Fibroblast of skin of left biceps (primary cell): ENCODE measurements at places on chromosomes 12 and 14.

GRCh38 chr14:71692496-71692895, 239.7 kb upstream of the RGS6 start:
- DNase-seq = no peak

GRCh38 chr12:108964371-108965352, 56.2 kb downstream of the SVOP start:
- DNase-seq = no peak

DNA sequence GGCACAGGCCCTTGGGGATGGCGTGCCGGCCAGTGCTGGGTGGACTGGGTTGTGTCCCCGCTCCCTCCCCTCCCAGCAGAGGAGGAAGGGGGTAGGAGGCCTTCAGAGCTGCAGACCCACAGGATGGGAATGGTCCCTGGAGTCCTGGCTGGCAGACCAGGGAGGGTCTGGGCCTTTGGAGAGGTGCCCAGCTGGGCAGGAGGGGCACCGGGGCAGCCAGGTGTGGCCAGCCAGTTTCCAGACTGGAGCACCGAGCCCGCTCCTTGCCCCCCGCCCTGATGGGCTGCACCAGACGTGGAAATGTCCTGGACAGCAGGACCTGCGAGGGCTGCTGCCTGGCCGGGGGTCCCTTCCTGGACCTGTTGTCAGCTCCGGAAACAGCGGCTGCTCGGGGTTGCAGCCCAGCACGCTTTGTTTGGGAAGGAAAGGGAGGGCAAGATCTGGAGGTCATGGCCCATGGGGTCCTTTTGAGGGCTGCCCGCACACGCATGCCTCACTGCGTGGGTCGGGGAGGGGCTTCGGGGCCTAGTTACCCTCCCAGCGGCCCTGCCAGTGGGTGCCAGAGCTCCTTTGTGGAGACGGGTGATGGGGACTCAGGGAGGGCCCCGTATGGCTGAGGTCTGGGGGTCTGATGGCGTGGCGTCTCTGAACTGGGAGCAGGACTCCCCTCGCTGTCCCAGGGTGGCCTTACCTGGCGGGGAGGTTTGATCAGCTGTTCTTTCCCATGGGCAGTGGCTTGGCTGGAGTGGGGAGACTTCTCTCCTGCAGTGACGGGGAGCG, 9.1 kb downstream of the KIF26A start:
- no peak for DNase-seq

DNA sequence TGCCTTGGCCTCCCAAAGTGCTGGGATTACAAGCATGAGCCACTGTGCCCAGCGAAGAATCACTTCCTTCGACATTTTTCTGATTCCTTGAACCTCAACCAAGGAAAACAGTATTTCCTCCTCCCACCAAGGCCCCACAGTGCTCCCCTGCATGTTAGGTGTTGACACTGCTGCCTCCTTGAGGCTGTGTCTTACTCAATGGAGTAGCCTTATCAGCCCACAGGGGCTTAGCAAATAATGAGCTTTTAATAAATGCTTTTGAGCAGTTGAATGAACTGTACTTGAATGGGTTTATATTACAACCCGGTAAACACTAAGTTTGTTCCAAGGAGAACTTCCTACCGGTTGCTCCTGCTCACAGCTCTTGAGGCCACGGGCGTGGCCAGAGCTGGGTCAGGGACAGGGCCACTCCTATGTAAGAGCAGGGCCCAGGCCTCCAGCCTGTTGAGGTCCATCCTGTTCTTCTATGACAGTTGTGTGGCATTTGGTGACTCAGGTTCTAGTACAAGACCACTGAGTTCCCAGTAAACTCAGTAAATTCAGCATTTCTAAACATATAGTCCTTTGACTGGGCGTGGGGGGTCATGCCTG, 36.8 kb upstream of the TUBA1A start:
- no peak for DNase-seq

GRCh38 chr14:91338379-91338778, 79.2 kb downstream of the CCDC88C start:
- DNase-seq = no peak

DNA sequence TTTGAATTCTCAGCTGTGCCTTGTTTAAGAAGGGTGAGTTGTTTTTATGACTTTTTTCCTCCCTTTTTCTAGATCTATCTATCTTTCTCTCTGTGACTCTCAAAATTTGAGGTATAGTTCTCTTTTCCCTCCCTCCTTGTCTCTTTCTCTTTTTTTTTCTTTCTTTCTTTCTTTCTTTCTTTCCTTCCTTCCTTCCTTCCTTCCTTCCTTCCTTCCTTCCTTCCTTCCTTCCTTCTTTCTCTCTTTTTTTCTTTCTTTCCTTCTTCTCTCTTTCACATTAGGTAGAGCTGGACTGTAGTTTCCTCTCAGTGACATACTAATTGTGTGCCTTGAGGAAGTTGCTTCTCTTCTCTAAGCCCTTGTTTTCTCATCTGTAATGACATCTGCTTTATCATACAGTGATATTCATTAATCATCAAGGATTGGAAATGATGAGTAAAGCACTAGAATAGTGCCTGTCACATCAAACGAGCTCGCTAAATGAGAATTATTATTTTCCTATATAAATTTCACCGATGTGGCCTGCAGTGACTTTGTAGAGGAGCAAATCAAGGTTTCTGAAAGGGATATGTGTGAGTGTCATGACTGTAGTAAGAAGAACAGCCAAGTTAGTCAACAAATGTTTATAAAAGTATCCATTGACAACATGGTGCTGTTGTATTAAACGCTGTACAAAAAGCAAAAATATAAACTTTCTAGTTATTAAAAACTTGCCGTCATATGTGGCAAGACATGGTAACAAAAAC, 78.9 kb upstream of the SLC38A2 start:
- no peak for DNase-seq

- DNase-seq = no peak
Measured at GRCh38 chr12:87678453-87678852, 350.7 kb downstream of the C12orf50 start.

- DNase-seq = no peak
Measured at GRCh38 chr14:100784523-100785337, 41.2 kb upstream of the MEG3 start.

DNA sequence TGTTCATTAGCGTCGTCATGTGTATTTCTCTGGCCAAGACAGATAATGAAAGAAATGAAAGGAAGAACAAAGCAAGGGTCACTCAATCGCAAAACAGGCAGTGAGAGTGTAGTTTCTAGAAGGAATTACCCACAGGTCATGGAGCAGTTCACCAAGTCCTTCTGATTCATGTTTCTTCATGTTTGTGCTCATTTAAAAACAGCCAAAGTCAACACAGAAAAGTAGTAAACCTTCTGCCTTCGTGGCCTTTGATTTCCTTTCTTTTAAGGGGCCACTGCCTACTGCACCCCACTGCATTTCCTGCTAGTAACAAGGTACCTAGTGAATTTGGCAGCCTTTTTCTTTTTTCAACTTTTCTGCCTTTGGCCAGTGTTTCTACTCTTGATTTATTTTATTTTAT, 75.1 kb downstream of the KCNK13 start:
- DNase-seq = no peak

DNA sequence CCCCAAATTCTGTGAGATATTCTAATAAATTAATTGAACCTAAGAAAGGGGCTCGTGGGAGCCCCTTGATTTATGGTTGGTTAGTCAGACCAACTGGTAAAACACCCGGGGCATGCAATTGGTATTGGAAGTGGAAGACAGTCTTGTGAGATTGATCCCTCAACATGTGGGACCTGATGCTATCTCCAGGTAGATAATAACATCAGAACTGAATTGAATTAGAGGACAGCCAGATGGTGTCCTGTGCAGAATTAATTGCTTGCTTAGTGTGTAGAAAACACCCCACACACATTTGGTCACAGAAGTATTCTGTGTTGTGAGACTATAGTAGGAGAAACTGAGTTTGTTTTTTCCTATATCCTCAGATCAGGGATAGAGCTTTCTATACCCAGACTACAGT, 22.0 kb downstream of the PYROXD1 start:
- DNase-seq = no peak

DNA sequence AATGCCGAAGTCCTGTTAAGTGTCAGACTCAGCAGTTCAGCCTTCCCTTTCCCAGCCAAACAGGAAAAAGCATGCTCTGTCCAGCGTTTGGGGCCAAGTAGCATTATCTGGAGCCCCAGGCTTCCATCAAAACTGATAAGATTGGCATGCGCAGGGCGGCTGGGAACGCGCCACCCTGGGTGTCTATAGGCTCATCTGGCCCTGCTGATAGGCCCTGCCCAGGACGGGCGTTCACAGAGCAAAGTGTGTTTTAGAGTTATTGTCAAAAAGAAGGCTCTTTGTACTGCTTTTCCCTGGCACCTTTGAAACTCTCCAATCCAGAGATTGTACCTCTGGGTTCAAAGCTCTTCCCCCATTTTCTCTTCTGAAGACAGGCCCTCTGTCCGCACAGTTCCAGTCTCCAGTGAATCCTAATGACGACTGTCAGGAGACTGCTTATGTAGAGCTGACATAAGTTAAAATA, at the start of gene ART4:
Gene ART4 (minus strand): TSS at position 102 of the 463 bp plus-strand sequence. CDS start 413 bp downstream, outside the sequence.
- no peak for DNase-seq

GRCh38 chr12:56029166-56029519, 8.3 kb downstream of the IKZF4 start:
- peak; percentile 27 for DNase-seq

DNA sequence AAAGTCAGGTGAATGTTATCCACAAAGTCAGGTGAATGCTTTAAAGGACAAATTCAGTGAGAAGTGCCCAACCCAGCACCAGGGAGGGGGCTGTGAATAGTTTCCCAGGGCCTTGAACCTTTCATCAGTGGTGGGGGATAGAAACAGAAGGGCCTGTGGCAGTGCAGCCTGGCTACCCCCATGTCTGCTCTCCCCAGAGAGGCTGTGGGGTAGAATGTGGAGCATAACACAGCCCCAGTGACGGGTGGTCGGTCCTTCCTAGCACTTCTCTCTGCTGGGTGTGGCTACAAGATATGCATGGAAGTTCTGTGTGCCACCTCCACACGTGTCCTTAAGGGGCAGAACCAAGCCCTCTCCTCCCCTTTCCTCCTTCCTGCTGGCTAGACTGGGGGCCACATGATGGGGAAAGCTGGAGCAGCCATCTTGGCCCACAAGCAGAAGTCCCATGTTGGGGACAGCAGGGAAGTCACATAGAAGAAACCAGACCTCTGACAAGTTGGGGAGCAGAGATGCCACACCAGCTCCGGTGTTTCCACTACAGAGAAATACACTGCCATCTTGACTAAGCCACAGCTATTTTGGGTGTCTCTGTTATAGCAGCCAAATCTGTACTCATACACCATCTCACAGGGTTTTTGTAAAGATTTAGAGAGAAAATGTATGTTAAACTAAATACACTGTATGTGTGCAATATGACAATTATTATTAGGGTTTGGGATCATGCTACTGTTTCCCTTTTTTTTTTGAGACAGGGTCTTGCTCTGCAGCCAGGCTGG, 17.0 kb downstream of the RITA1 start:
- no peak for DNase-seq

DNA sequence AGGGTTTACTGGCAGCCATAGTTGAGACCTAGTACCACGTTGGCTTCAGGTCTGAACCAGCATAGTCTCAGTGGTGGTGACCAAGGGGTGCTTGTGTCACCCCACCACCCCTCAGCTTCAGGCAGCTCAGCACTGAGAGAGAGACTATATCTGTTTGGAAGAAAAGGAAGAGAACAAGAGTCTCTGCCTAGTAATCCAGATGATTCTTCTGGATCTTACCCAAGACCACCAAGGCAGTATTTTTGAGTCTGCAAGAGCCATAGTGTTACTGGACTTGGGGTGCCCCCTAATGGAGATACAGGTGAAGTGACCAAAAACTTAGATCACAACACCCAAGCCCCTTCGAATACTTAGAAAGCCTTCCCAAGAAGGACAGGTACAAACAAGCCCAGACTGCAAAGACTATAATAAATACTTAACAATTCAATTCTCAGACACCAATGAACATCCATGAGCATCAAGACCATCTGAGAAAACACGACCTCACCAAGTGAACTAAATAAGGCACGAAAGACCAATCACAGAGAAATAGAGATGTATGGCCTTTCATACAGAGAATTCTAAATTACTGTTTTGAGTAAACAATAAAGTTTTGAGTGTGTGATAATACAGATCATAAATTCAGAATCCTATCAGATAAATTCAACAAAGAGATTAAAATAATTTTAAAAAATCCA, 107.0 kb downstream of the HELB start:
- peak; percentile 73 for DNase-seq

DNA sequence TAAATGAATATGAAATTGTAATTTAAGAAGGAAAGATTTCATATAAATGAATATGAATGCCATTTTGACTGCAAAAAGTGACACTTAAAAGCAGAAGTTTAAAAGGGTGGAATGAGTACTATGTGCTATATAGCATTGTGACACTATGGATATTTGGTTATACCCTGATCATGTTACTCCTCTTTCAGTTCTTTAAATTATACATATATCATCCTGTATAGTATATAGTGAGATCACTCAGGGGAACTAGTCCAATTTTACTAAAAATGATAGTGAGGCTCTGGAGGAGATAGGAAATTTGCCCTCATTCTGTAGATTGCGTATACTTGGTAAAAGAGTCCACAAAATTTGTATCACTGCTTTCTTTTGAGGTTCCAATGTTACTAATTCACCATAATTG, 155.7 kb upstream of the BTG1 start:
- DNase-seq = no peak

DNA sequence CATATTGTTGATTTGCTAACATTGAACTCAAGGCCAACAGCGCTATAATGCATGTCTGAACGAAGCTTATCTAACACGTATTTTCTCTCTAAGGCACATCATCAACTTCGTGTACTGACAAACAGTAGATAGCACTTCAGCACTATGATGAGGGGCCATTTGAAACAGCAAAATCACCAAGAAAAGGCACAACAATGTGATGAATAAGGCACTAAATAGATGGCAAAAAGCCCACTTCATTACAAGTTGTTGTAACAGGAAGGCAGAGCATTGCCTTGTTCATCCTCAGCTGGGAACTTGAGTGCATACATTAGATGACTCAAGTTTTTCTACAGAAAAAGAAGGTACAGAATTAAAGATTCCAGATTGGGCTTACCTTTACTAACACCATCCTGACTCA, 75.2 kb downstream of the LIN7A start:
- no peak for DNase-seq

GRCh38 chr12:111429828-111430432, 24.2 kb downstream of the SH2B3 start:
- DNase-seq = no peak

DNA sequence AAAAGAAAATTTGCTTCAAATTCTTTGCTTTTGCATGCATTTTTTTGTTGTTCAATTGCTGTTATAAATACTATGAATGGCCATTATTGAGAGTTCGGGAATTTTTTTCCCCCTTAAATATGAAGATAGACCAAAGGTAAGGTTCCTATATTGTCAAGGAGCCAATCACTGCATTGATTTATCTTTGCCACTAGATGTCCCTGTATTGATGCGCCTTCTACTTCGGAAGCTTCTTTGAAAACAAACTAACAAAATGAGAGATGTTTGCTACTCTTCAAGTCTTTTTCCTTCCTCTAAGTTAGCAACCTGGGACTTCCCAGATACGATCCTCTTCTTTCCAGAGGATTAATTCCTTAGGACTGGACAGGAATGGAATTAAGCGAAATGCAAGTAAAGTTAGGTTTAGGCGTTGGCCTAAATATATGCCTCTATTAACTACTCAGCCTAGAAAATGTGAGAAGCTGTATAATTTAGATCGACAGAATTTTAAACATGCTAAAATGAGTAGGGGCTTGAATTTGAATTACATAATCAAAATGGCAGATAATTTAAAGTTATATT, 318.1 kb downstream of the AEBP2 start:
- no peak for DNase-seq
